ENCODE measurements at places on chromosomes 11 and 22. TPM values are rescaled to one million over a fixed set of nuclear protein-coding genes. Genes with fewer than 3 reads are reported as not detected.

Gene COX8A
- 547 TPM for total RNA-seq

Gene ADAMTS15
- 2.2 TPM for total RNA-seq

Gene OR52A1
- not detected for total RNA-seq

Gene TSGA10IP
- total RNA-seq, result not detected

Gene GALNT18
- total RNA-seq, result not detected

Gene IGSF22
- 0.63 TPM for total RNA-seq

Gene ZBTB16
- 0.25 TPM for total RNA-seq

Gene ENTHD1
- total RNA-seq, result not detected

Gene ACAD8
- 16.1 TPM for total RNA-seq

DNA sequence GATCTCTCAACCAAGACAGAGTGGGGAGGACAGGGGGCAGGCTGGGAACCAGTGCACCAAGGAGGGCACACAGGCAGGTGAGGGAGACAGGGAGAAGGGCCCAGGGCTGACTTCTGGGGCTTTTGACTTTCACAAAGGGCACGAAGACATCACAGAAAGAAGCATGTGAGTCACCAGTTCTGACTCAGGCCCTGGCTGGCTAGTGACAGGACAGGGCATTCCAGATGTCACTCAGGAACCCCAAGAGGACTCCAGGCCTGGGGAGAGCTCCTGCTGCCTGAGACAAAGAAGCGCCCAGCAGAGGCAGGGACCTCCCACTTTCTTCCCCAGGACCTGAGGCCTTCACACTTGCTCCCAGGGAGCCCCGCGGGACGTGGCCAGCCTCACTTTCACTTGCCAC, 497.2 kb downstream of the BUD13 start:
- H3K4me3 ChIP-seq, result no peak overlapping the region
- H3K27me3 ChIP-seq, result peaks cover 51% of the 10 kb centered on the region

- H3K36me3 ChIP-seq, result no peaks in the 10 kb centered on the region
- H3K4me3 ChIP-seq, result no peak overlapping the region
- H3K27ac ChIP-seq, result no peak overlapping the region
- H3K4me1 ChIP-seq, result peaks cover 12% of the 10 kb centered on the region
Observed at GRCh38 chr11:1059759-1060158, 14.9 kb upstream of the MUC2 start.

GRCh38 chr22:39601180-39601535, 30.6 kb downstream of the CACNA1I start:
- no peak overlapping the region for H3K4me3 ChIP-seq
- no peaks in the 10 kb centered on the region for H3K36me3 ChIP-seq
- no peak for DNase-seq
- no peak overlapping the region for H3K27ac ChIP-seq

GRCh38 chr22:23557036-23557435, 23.1 kb downstream of the IGLL1 start:
- H3K27ac ChIP-seq, result no peak overlapping the region
- no peak for DNase-seq
- H3K36me3 ChIP-seq, result no peaks in the 10 kb centered on the region
- H3K27me3 ChIP-seq, result peaks cover 52% of the 10 kb centered on the region
- no peaks in the 10 kb centered on the region for H3K4me1 ChIP-seq

DNA sequence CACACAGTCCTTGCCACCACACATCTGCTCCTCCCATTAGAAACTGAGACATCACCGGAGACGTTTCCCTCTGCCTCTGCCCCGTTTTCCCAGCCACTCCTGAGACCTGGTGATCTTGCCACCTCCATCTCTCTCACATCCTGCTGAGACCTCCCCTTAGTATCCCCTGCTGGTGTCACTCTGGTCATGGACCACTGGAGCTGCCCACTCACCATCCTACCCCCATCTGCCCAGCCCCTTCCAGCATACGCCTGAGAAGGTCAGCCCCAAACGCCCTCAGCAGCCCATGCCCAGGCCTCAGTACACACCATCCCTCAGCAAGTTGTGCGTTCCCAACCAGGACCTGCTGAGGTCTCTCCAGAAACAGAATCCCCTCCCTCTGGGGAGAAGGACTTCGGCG, 64.3 kb downstream of the SHANK2 start:
- no peak overlapping the region for H3K27ac ChIP-seq
- H3K4me3 ChIP-seq, result no peak overlapping the region
- no peaks in the 10 kb centered on the region for H3K36me3 ChIP-seq
- no peaks in the 10 kb centered on the region for H3K27me3 ChIP-seq
- no peak for DNase-seq
- H3K4me1 ChIP-seq, result no peaks in the 10 kb centered on the region

- H3K4me3 ChIP-seq, result no peak overlapping the region
- no peaks in the 10 kb centered on the region for H3K27me3 ChIP-seq
- no peaks in the 10 kb centered on the region for H3K36me3 ChIP-seq
- DNase-seq, result no peak
Observed at GRCh38 chr11:57275582-57275981, 38.5 kb upstream of the APLNR start.

GRCh38 chr11:128803449-128804245, 63.4 kb downstream of the KCNJ1 start:
- H3K4me1 ChIP-seq, result no peaks in the 10 kb centered on the region
- H3K36me3 ChIP-seq, result no peaks in the 10 kb centered on the region
- no peak overlapping the region for H3K4me3 ChIP-seq
- H3K27me3 ChIP-seq, result peaks cover 29% of the 10 kb centered on the region
- H3K27ac ChIP-seq, result no peak overlapping the region

GRCh38 chr22:45972091-45972888, 4.7 kb downstream of the WNT7B start:
- H3K27me3 ChIP-seq, result no peaks in the 10 kb centered on the region
- H3K36me3 ChIP-seq, result 0 out of 2 replicates have a peak, but pooled peaks cover 4% of the 10 kb centered on the region
- H3K4me3 ChIP-seq, result no peak overlapping the region
- peaks cover 54% of the 10 kb centered on the region for H3K4me1 ChIP-seq
- no peak overlapping the region for H3K27ac ChIP-seq
- no peak for DNase-seq

DNA sequence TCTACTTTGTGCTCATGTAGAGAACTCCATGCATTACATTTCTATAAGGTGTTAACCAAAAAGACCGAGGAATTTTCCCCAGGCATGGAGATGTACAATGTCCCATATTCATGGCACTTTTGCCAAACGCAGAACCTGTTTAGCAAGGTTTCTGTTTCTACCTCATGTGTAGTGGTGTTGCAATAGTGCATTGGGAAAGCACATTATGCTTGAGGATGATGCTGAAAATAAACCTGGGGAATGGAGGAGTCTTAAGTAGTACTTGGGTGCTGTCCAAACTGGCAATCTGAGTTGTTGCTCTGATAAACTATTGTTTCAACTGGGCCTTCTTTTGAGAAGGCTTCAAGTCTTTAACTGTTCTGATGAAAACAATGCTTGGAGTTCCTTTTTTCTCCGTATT, 11.5 kb upstream of the MUC15 start:
- no peaks in the 10 kb centered on the region for H3K36me3 ChIP-seq
- peak; percentile 38 for DNase-seq

DNA sequence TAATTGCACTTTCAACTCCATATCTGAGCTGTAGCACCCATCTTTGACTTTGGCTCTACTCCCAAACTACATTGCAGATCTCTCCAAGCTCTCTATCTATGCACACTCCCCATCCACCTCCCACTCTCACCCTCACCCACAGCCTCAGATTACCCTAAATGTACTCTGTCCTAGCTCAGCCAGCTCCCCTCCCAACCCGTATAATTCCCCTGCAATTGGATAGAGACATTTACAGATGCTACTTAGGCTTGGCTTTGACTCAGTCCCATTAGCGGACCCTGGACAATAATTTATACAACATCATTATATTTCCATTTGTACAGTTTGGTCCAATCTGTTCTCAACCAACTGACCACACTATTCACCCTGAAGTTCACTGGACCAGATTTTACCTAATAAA, 338.9 kb upstream of the ANO3 start:
- no peak overlapping the region for H3K4me3 ChIP-seq
- no peak overlapping the region for H3K27ac ChIP-seq
- DNase-seq, result no peak

DNA sequence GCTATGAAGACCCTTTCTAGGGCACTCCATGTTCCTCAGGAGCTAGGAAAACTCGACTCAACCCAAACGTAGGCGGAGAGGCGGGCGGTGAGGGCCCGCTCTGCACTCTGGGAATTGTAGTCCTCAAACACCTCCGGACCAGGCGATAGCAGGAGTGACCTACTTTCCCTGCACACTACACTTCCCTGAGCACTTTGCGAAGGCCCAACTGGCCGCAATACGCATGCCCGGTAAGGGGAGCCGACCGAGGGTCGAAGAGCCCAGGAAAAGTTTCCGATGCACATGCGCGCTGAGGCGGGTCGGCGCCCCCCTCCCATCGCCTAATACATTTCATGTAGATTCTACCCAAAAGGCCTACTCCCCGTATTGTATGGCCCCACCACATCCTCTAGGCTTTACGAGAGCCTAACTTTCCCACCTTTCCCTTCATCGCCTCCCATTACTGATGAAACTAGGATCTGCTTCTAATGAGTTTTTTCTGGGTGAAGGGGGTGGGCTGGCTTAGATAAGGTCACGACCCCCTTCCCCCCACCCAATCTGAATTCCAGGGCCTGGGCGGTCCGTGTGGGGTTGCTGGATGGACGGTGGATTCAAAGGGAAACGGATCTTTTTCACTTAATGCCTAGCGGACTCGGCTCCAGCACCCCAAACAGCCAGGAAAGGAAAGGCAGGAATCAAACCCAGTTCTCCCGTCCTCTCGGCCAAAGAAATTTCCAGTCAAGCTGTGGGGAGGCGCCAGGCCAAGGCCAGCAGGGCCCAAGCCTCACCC, 2.1 kb downstream of the TOB2 start:
- H3K27ac ChIP-seq, result peak overlapping the region; percentile 83
- H3K27me3 ChIP-seq, result no peaks in the 10 kb centered on the region
- H3K4me1 ChIP-seq, result peaks cover 22% of the 10 kb centered on the region
- peak overlapping the region; percentile 92 for H3K4me3 ChIP-seq

GRCh38 chr22:26756675-26757293, 99.4 kb downstream of the MIAT start:
- H3K27me3 ChIP-seq, result no peaks in the 10 kb centered on the region
- DNase-seq, result no peak
- no peaks in the 10 kb centered on the region for H3K4me1 ChIP-seq
- H3K36me3 ChIP-seq, result no peaks in the 10 kb centered on the region

- H3K27me3 ChIP-seq, result no peaks in the 10 kb centered on the region
- DNase-seq, result peak; percentile 55
- H3K4me3 ChIP-seq, result no peak overlapping the region
- peaks cover 64% of the 10 kb centered on the region for H3K4me1 ChIP-seq
- H3K27ac ChIP-seq, result peak overlapping the region; percentile 52
- H3K36me3 ChIP-seq, result no peaks in the 10 kb centered on the region
Observed at GRCh38 chr11:19437760-19438159, 197.0 kb upstream of the E2F8 start.

- no peaks in the 10 kb centered on the region for H3K27me3 ChIP-seq
- H3K27ac ChIP-seq, result no peak overlapping the region
- H3K36me3 ChIP-seq, result no peaks in the 10 kb centered on the region
- no peak overlapping the region for H3K4me3 ChIP-seq
Observed at GRCh38 chr11:91124363-91124762, 901.5 kb upstream of the CHORDC1 start.

GRCh38 chr11:78424334-78425270, 7.0 kb upstream of the GAB2 start:
- no peak for DNase-seq
- H3K4me1 ChIP-seq, result no peaks in the 10 kb centered on the region
- no peak overlapping the region for H3K4me3 ChIP-seq
- H3K36me3 ChIP-seq, result no peaks in the 10 kb centered on the region
- no peaks in the 10 kb centered on the region for H3K27me3 ChIP-seq

GRCh38 chr11:132220474-132220873, 850.1 kb downstream of the NTM start:
- no peak overlapping the region for H3K4me3 ChIP-seq
- H3K27me3 ChIP-seq, result no peaks in the 10 kb centered on the region
- H3K4me1 ChIP-seq, result no peaks in the 10 kb centered on the region
- no peak for DNase-seq

- no peak overlapping the region for H3K27ac ChIP-seq
- peak; percentile 71 for DNase-seq
- H3K27me3 ChIP-seq, result no peaks in the 10 kb centered on the region
- H3K4me3 ChIP-seq, result no peak overlapping the region
- H3K4me1 ChIP-seq, result no peaks in the 10 kb centered on the region
Observed at GRCh38 chr11:131486100-131486499, 115.7 kb downstream of the NTM start.

DNA sequence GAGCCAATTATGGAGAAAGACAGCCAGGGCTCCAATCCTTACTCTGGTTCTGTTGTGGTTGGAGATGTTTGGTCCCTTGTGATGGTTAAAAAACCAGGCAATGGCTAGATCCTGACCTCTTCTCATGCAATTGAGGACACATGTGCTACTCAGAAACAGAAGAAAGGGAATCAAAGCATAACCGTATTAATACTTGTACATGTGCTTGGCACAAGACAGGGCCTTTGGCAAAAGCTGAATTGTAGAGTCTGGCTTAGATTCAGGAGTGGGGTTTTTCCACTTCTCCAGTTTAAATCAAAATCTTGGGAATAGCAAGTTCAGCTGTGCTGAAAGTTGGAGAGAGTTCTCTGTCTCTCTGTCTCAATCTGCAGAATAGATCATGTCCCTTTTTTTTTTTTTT, 80.1 kb upstream of the E2F8 start:
- H3K36me3 ChIP-seq, result no peaks in the 10 kb centered on the region
- no peaks in the 10 kb centered on the region for H3K4me1 ChIP-seq
- no peaks in the 10 kb centered on the region for H3K27me3 ChIP-seq
- DNase-seq, result no peak

GRCh38 chr11:64719406-64719805, 3.6 kb downstream of the NRXN2 start:
- no peak overlapping the region for H3K27ac ChIP-seq
- peaks cover 87% of the 10 kb centered on the region for H3K27me3 ChIP-seq
- H3K4me3 ChIP-seq, result no peak overlapping the region

- DNase-seq, result no peak
- H3K27ac ChIP-seq, result no peak overlapping the region
- no peaks in the 10 kb centered on the region for H3K4me1 ChIP-seq
- H3K36me3 ChIP-seq, result no peaks in the 10 kb centered on the region
Observed at GRCh38 chr11:32402836-32403235, 32.5 kb downstream of the WT1 start.

- H3K4me1 ChIP-seq, result peaks cover 21% of the 10 kb centered on the region
- no peak overlapping the region for H3K4me3 ChIP-seq
Observed at GRCh38 chr11:108624196-108624925, 30.8 kb upstream of the EXPH5 start.

DNA sequence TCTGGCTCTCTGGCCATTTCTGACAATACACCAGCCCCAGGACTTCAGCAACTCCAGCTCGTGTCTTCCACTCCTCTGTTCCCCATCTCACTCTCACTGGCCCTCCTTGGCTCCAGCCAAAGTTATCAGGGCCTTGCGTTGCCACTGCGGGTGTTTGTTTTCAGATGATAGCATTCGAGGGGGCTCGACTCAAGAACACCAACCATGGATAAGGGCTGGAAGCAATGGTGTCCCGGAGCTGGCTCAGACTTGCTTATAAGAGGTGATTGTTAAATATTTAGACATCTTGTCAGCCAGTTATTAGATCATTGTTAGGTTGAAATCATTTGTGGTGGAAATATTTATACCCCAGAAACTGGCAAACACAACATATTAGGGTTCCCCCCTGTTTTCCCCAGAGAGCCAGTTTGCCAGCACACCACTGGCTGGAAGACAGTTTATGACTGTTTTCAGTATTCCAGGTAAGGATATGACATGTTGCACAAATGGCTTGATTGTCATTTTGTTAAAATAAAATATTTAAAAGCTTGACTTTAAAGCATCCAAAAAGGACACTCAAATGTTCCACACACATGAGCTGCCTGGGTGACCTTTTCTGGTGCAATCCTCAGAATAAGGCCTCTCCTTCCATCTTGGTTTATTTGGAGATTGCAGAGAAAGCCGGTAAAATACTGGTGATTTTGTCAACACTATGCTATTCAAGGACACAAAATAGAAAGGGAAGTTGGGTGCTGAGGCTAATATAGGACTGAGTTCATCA, 98.3 kb downstream of the FBXO7 start:
- no peak overlapping the region for H3K27ac ChIP-seq
- H3K27me3 ChIP-seq, result no peaks in the 10 kb centered on the region
- DNase-seq, result no peak
- no peak overlapping the region for H3K4me3 ChIP-seq

Data from PC-9 (cell line).